ENCODE measurements at places on chromosomes 16 and 17.

DNA sequence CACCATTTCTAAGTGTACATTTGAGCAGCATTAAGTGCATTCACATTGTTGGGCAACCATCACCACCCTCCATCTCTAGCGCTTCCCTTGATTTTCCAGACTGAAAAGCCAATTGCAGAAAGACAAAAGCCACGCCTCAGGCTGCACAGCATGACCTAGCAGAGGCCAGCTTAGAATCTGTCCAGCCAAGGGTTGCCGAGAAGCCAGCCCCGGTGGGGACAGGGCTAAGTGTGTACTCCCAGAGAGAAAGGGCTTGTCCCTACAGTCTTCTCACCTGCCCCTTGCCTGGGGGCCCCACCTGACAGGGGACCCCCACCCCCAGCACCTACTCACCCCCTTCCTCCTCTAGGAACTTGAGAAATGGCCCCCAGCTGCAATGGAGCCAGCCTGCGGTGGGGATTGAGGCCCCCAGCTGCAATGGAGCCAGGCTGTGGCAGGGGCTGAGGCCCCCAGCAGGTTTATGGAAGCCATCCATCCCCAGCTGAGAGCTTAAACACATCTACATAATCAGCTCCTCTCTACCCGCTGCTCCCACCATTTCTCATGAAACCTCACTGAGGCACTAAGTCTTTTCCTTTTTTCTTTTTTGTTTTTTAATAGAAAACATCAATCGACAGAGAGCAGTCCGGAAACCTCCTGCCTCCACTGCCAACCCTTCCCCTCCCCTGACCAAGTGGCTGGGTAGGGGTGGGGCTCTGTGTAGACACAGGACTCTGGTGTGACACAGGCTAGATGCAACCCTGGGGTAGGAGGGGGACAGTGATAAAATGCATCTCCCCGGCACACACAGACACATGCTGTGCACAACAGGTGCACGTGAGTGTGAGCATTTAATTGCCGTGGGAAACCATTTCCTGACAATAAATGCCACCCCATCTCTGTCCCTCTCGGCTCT is 77.9 kb downstream of the CCT6B start:
- H3K36me3 ChIP-seq, result no peaks in the 10 kb centered on the region
- H3K27ac ChIP-seq, result no peak overlapping the region
- H3K4me1 ChIP-seq, result no peaks in the 10 kb centered on the region
- H3K4me3 ChIP-seq, result no peak overlapping the region
- no peaks in the 10 kb centered on the region for H3K27me3 ChIP-seq
- DNase-seq, result no peak

DNA sequence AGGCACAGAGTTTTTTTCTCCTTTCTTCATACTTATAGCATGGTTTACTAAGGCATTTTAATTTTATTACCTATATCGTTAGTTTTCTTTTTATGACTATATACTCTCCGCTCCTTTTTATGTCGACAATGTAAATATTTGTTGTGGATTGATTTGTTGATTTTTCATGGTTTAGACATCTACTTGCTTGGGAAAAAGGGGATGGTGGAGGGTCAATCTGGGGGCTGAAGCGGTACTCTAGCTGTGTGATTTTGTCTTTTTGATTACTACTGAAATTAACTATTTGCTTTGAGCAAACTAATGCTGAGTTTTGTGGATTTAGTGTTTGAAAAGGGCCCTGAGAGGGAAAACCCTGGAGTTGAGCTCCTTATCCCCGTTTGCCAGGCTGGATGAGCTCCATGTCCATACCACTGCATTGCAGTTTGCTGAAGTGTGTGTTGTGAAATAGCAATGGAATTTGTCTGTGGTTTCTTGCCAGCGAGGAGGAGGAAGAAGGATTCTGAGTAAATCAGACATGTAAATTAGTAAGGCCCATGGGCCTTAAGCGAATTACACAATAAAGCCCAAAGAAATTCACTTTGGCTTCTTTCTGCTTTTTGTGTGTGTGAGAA is 72.0 kb downstream of the FTO start:
- no peaks in the 10 kb centered on the region for H3K27me3 ChIP-seq
- peak overlapping the region; percentile 6 for H3K4me3 ChIP-seq
- peak overlapping the region; percentile 11 for H3K27ac ChIP-seq
- peaks cover 68% of the 10 kb centered on the region for H3K4me1 ChIP-seq
- no peaks in the 10 kb centered on the region for H3K36me3 ChIP-seq
- peak; percentile 12 for DNase-seq

GRCh38 chr17:29179232-29180033 is 765 bp downstream of the MYO18A start:
- no peaks in the 10 kb centered on the region for H3K36me3 ChIP-seq
- peak overlapping the region; percentile 66 for H3K27ac ChIP-seq
- peak overlapping the region; percentile 82 for H3K4me3 ChIP-seq
- no peak for DNase-seq

DNA sequence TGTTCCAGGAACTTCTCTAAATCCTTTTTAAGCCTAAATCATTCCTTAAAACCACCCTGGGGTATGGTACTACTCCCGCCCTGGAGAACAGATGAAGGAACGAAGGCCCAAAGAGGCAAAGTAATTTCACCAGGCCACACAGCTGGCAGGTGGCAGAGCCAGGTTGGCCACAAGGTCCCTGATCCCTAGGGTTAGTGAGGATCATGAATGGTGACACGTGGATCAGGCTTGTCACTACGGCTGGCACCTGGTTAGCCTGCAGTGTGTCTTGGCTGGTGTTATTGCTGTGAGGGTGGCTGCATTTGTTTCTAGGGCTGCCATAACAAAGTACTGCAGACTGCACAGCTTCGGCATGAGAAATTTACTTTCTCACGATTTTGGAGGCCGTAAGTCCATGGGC is 26.0 kb upstream of the ZNF423 start:
- H3K4me1 ChIP-seq, result no peaks in the 10 kb centered on the region
- no peak for DNase-seq
- no peaks in the 10 kb centered on the region for H3K27me3 ChIP-seq
- no peak overlapping the region for H3K4me3 ChIP-seq
- no peak overlapping the region for H3K27ac ChIP-seq

GRCh38 chr16:3718019-3718391 is 681 bp upstream of the TRAP1 start:
- peak overlapping the region; percentile 81 for H3K4me3 ChIP-seq
- no peak for DNase-seq
- H3K27me3 ChIP-seq, result no peaks in the 10 kb centered on the region
- H3K27ac ChIP-seq, result peak overlapping the region; percentile 86
- H3K36me3 ChIP-seq, result no peaks in the 10 kb centered on the region

- no peak for DNase-seq
- no peaks in the 10 kb centered on the region for H3K36me3 ChIP-seq
- no peak overlapping the region for H3K27ac ChIP-seq
- no peaks in the 10 kb centered on the region for H3K27me3 ChIP-seq
- no peak overlapping the region for H3K4me3 ChIP-seq
Measured at GRCh38 chr17:69175625-69176456, 34.1 kb upstream of the ABCA6 start.
